ENCODE measurements at places on chromosomes 7 and 10.

DNA sequence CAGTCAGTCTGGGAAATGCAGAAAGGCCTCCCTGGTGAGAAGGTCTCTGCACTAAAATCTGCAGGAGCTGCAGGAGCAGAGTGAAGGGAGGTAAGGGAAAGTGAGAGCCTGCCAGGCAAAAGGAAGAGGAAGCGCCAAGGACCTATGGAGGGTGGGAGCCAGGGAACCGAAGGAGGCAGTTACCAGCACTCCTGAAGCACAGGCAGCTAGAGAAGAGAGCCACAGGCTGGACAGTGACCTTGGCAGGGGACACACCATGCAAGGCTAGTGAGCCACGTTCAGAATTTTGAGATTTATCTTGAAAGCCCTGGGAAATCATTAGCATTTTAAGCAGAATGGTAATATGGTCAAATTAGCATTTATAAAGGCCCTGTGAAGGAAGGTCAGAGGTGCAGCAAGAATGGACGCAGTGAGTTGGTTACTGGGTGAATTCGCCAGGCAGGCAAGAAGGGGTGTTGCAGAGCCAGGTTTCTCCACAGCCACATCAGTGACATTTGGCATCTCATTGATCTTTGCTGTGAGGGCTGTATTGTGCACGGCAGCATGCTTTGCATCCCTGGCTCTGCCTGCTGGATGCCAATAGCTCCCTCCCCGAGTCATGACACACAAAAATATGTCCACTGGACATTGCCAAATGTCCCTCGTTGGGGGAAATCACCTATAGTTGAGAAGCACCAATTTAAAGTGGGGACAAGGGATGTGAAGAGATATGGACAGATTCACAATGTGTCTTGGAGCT is 54.7 kb upstream of the LANCL2 start:
- DNase-seq = no peak

DNA sequence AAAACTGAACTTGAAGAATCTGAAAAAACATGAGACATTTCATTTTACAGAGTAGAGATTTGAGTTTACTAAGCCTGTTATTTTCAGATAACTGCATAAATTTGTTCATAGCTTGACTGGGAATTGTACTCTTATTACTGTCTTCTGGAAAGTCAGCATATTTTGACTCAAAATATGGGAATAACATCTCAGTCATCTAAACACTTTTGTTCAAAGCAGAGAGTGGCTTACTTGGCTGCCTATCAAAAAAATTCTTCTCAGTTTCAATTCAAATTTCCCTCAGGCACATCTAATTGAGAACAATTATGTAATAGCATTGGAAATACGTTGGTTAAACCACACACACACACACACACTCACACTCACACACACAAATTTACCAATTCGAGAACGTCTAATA is 384.6 kb downstream of the ARL4A start:
- DNase-seq = no peak

GRCh38 chr7:134890246-134891240 is 95.8 kb upstream of the AGBL3 start:
- DNase-seq = no peak

DNA sequence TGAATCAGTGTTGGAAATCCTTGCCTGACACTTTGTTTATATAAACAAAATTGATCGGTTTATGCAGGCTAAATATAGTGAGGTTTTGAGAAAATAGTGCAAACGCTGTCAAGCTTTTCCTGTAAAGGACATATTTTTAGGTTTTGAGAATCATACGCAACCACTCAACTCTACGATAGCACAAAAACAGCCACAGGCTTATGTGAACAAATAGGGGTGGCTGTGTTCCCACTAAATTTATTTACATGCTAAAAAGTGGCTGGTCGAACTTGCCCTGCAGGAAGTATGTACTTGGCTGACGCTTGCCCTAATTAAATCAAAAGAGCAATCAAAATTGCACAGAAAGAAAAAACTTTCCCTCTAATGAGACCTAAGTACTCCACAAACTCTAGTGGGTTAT is 234.7 kb upstream of the CACNA2D1 start:
- DNase-seq = no peak

Data from central memory CD4-positive, alpha-beta T cell (primary cell).